ENCODE measurements at places on chromosomes 11 and 22.

GRCh38 chr11:1771700-1772099 is 8.0 kb upstream of the CTSD start:
- DNase-seq, result no peak

GRCh38 chr11:115990004-115990447 is 485.8 kb upstream of the CADM1 start:
- no peak for DNase-seq

GRCh38 chr11:96237766-96238266 is 105.2 kb downstream of the MAML2 start:
- peak; percentile 82 for DNase-seq

DNA sequence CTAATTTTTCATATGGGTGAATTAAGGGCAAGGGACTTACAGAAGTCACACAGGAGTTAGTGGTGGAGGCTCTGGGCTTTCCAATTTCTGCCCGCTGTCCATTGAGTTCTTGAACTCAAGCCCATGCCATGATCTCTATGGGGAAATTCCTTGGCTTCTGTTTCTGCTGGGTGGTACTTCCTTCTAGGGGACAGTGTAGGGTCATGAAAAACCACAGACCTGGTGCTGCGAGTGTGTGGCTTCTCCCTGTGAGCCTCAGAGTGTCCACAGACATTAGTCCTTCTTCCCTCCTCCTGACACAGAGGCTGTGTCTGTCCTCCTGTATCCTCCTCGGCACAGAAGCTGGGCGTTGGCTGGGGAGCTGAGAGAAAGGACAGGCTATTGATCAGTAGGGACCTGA is 6.3 kb upstream of the SEZ6L start:
- DNase-seq, result no peak

- no peak for DNase-seq
Measured at GRCh38 chr11:23490557-23491235, 630.4 kb upstream of the CCDC179 start.

GRCh38 chr11:131893988-131894387 is 523.6 kb downstream of the NTM start:
- DNase-seq, result no peak

DNA sequence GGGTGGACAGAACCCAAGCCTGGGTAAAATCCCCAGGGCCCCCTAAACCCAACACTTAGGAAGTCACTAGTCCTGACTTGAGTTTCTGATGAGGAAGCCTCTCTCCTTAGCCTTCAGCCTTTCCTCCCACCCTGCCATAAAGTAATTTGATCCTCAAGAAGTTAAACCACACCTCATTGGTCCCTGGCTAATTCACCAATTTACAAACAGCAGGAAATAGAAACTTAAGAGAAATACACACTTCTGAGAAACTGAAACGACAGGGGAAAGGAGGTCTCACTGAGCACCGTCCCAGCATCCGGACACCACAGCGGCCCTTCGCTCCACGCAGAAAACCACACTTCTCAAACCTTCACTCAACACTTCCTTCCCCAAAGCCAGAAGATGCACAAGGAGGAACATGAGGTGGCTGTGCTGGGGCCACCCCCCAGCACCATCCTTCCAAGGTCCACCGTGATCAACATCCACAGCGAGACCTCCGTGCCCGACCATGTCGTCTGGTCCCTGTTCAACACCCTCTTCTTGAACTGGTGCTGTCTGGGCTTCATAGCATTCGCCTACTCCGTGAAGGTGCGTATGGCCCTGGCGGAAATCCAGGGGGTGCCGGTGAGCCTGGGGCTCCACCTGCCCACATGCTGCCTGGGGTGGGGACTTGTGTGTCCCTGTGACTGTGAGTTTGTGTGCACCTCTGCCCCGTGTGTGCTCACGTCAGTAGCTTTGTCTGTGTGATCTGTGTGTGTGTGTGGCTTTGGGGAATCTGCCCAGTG is at the start of gene IFITM1:
IFITM1 (plus strand) TSS at position 254 of the 767 bp plus-strand sequence; CDS start at position 385, 131 bp downstream.
- DNase-seq, result peak; percentile 2

- peak; percentile 90 for DNase-seq
Measured at GRCh38 chr22:19478901-19479354, at the start of gene UFD1. TSS of gene UFD1 (minus strand) at chr22:19479193. CDS start at chr22:19479085, 108 bp downstream.

DNA sequence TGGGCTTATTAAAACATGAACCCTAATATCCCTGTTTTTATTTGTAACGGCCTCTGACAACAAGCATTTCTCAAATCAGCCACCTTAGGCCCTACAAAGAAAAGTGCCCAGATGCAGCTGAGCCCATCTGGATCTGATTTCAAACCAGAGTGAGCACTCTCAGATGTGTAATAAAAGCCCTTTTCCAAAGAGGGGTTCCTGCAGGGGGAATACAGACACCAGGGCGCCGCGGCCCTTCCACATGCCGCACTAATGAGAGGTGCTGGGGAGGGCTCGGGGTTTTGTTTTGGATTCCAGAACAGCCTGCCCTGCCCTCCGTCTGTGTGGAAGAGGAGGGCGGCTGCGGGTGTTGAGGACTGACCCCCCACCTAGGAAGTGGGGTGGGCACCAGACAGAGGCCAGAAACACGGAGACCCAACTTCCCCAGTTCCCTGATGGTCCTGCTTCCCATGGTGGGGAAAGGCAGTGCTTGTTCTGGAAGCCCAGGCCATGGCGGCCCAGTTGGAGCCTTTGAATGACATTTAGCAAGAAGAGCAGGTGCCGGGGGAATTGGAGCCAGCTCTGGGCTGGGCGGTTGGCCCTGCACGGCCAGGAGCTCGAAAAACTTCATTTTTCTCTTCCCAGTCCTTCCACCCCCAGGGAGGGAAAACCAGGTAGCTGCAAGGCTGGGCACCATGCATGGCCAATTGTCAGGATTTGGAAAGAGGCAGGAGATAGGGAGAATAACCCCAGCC is 63.7 kb downstream of the MACROD1 start:
- DNase-seq, result peak; percentile 89

DNA sequence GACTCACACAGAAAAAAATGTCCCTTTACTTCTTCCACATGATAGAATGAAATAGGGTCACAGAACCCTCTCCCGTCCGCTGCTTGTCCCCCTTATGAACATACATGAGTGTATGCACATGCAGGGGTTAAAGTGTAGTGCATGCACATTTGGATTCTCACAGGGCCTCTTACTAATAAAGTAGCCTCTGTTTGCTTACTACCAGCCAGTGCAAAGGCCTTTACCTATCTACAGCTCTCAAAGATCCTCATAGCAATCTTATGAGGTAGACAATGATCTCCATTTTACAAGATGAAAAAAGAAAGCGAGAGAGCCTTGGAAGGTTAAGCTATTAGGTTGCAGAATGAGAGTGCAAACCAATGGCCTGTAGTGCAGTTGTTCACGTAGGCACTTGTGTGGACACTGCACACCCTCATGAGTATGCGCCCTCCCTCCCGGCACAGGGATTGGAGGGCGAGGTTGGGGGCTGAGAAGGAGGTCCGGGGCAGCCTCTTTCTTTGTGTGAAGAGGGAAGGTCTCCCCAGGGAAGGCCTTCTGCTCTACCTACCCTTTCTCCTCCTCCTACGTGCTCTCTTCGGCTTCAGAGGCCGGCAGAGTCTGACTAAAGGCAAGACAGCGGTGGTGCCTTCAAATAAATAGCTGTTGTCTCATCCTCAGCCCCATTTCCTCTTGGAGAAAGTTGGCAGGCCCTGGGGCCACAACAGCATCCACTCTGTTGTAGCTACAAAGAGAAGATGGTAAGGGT is 91.3 kb downstream of the CEP164 start:
- no peak for DNase-seq
